ENCODE measurements at places on chromosomes 3 and 15. TPM values are rescaled to one million over a fixed set of nuclear protein-coding genes. Genes with fewer than 3 reads are reported as not detected.

Gene KCNAB1
- polyA plus RNA-seq = 0.16 TPM

Gene APPL1
- polyA plus RNA-seq = 13.3 TPM

Gene DUOX2
- 1.0 TPM for polyA plus RNA-seq

Gene FGD5
- polyA plus RNA-seq = 14.6 TPM

Gene STT3B
- 62.8 TPM for polyA plus RNA-seq

Gene ARL8B
- 58.9 TPM for polyA plus RNA-seq

Gene ACY1
- polyA plus RNA-seq = 46.2 TPM

Gene CSPG4
- polyA plus RNA-seq = 8.5 TPM

Gene REC114
- 0.15 TPM for polyA plus RNA-seq

Gene RMDN3
- 34.1 TPM for polyA plus RNA-seq

Gene PIGB
- 17.0 TPM for polyA plus RNA-seq

Gene MOBP
- polyA plus RNA-seq = 0.10 TPM

Gene GALK2
- polyA plus RNA-seq = 12.4 TPM

Gene CLEC3B
- polyA plus RNA-seq = 33.1 TPM

Gene JAGN1
- polyA plus RNA-seq = 41.0 TPM

Gene ZNF621
- 14.8 TPM for polyA plus RNA-seq

Gene BCL2A1
- polyA plus RNA-seq = 323 TPM

Gene FAM107A
- 48.1 TPM for polyA plus RNA-seq

Gene KCNMB2
- 0.62 TPM for polyA plus RNA-seq

Gene ZNF445
- polyA plus RNA-seq = 2.7 TPM

Gene EFCC1
- 3.2 TPM for polyA plus RNA-seq

Gene RHOV
- polyA plus RNA-seq = 3.2 TPM

Gene OIP5
- polyA plus RNA-seq = 0.47 TPM

Gene ADAMTS17
- 0.47 TPM for polyA plus RNA-seq

Gene AMIGO3
- 0.63 TPM for polyA plus RNA-seq

Gene GHSR
- polyA plus RNA-seq = not detected

Gene AP3S2
- 21.6 TPM for polyA plus RNA-seq

Gene MLF1
- polyA plus RNA-seq = 12.7 TPM

Gene ADAMTS9
- 29.9 TPM for polyA plus RNA-seq

Gene VILL
- 10.2 TPM for polyA plus RNA-seq

Gene SOX2
- 4.4 TPM for polyA plus RNA-seq

Gene NUP210
- polyA plus RNA-seq = 9.8 TPM

Gene LPP
- polyA plus RNA-seq = 14.5 TPM

Gene TEX55
- polyA plus RNA-seq = not detected

Gene CKMT1B
- 4.2 TPM for polyA plus RNA-seq

Gene PCOLCE2
- polyA plus RNA-seq = 15.7 TPM

Gene TLR9
- 0.37 TPM for polyA plus RNA-seq

Gene CACNA1D
- 2.7 TPM for polyA plus RNA-seq

Gene NDUFB4
- 341 TPM for polyA plus RNA-seq

Gene GABRB3
- 0.81 TPM for polyA plus RNA-seq

Gene OR5AC2
- not detected for polyA plus RNA-seq

Gene SLC9C1
- polyA plus RNA-seq = not detected

Gene NR1I2
- 0.08 TPM for polyA plus RNA-seq

Gene ATRIP
- polyA plus RNA-seq = 4.8 TPM

Gene ENTPD3
- 1.5 TPM for polyA plus RNA-seq

Gene FXR1
- 45.7 TPM for polyA plus RNA-seq

Gene SPPL2A
- 129 TPM for polyA plus RNA-seq

Gene CHRFAM7A
- 2.8 TPM for polyA plus RNA-seq

Gene LRRIQ4
- polyA plus RNA-seq = 0.03 TPM

Gene CLDN16
- polyA plus RNA-seq = 0.65 TPM

Gene EXD1
- polyA plus RNA-seq = 0.04 TPM

Gene RASL12
- polyA plus RNA-seq = 14.8 TPM

Gene ATP10A
- polyA plus RNA-seq = 5.6 TPM

Measured in lung (tissue), 17 donors.